ENCODE measurements at places on chromosomes 13 and 19.

GRCh38 chr13:80921971-80922370 is 581.0 kb upstream of the SPRY2 start:
- no peak for DNase-seq

DNA sequence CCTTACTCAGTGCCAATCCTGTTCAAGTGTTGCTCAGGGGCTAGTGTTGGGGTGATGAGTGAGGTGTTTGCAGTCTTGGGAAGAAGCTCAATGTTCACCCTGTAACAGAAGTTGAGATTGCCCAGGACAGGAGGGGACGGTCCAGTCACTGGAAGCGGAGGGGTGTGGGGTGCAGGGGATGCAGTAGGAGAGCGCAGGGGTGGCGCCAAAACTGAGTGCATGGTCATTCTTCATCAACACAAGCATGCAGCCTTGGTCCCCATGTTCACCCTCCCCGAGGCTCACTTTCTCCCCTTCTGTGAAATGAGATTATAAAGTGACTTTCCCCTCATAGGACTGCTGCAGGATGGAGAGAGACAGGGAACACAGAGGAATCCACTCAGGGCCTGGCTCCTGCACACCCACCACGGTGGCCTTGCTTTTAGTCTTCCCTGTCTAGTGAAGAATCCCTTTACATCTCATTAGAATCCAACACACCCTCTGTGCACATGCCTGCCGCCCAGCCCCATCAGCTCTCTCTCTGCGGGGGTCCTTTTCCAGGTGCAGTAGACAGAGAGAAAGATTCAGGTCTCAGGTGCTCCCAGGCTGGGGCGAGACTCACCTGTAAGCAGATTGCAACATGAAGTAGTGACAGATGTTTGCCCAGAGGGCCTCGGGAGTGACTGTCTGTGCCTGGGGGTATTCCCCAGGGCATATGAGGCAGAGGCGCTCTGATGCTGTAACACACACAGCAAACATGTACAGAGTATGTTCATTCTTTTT is 93.2 kb downstream of the TSHZ3 start:
- DNase-seq, result no peak

- no peak for DNase-seq
These were observed 678 bp downstream of the GARIN5B start for GRCh38 chr19:55362174-55362989.

GRCh38 chr13:46489586-46490023 is 63.4 kb upstream of the LRCH1 start:
- no peak for DNase-seq

DNA sequence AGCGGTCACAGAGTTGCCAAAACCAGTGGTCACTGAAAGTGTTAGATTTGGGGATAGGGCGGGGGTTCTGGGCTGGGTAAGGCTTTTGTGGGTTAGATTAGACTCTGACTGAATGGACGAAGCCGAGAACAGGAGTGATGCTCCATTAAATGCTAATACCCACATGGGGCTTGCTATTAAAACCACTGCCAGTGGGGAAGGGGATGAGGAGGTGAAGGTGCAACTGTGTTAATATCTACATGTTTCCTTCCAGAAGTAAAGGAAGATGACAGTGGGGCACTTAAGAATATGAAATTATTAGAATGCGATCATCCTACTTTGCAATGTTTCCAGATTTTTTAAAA is 573 bp upstream of the ZNF614 start:
- no peak for DNase-seq

DNA sequence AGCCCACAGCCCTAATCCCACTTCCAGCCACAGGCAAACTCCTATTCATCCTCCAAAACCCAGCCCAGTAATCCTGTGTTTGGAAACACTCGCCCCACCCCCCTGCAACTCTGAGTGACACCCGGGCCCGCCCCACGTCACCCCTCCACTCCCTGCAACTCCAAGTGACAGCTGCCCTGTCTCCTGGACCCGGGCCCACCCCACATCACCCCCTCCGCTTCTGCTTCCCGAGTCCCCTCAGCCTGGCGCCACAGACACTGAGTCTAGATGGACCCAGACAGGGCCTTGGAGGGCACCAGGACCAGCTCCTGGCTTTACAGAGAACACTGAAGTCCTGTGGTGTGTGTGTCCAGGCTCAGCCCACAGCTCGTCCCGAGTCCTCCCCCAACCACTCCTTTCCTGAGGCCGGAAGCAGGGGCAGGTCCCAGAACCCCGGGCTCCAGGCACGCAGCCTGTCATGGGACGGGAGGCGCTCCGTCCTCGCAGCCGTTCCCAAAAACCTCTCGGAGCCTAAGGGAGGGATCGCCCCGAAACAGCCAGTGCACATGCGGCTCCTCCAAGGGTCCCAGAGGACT is 7.7 kb downstream of the REXO1 start:
- DNase-seq, result no peak

DNA sequence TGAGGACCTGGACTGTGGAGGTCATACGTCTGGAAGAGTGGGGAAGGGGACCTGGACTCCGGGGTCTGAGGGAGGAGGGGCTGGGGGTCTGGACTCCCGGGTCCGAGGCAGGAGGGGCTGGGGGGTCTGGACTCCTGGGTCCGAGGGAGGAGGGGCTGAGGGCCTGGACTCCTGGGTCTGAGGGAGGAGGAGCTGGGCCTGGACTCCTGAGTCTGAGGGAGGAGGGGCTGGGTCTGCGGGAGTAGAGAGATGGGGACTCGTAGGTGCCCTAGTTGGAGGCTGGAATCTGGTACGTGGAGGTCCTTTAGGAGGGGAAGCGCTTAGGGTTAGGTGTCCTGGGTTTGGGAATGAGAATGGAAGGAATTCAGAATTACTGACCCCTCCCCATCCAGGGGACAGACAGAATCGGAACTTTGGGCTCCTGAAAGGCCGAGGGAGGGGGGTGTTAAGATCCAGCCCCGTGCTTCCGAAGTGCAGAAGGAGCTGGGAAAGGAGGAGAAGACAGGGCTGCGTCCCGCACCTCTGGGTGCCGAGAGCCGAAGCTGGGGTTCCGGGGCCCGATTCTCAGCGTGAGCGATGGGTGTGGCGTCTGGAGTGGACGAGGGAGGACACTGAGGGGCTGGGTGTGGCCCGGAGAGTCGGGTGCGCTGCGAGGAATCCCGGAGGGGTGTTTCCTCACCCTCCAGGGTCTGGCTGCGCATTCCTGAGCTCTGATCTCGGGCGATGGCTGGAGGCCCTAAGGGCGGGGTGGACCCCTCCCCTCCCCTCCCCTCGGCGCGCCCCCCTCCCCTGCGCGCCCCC is 608 bp downstream of the MYADM start:
- no peak for DNase-seq

DNA sequence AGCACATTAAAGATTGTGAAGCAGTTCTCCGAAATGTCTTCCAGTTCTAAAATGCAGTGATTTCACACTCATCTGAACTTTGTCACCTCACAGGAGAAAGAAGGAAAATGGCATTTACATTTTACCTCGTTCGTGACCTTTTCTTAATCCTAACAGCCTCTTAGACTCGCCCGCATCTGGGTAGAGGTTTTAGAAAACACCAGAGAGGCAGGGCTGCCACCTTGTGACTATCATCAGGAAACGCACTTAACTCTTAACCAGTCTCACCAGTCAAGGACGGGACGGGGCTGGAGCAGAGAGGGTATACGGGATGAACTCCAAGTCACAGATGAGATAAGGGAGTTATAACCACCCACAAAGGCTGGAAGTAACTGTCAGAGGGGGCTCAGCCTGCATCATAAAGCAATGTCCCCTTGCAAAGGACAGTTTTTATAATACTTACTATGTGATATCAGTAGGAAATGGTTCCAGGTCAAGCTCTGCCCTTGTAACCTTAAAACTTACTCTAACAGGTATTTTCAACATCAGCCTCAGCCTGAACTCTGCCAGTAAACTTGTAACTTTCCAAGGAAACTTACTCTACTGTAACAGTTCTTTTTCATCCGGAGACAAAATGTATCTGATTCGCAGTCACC is 8.6 kb upstream of the CEACAM6 start:
- peak; percentile 43 for DNase-seq
